ENCODE measurements at places on chromosomes 6 and 20.

- no peak for DNase-seq
Measured at GRCh38 chr6:137769797-137770362, 97.2 kb upstream of the TNFAIP3 start.

DNA sequence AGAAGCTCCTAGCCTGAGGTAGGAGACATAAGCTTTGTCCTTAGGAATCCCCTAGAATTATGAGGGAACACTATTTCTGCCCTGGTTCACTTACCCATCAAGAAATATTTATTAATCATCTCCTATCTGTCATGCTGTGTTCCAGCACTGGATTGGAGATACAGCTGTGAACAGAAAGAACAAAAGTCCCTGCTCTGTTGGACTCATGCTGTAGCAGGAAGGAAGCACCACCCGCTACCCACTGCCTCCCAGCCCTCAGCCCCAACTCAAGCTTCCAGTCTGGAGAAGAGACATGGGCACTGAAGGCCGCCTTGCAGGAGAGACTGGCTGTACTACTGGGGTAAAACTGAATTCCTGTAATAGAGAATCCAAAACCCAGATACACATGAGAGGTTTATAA lies 78.0 kb downstream of the MDGA1 start:
- DNase-seq = no peak

DNA sequence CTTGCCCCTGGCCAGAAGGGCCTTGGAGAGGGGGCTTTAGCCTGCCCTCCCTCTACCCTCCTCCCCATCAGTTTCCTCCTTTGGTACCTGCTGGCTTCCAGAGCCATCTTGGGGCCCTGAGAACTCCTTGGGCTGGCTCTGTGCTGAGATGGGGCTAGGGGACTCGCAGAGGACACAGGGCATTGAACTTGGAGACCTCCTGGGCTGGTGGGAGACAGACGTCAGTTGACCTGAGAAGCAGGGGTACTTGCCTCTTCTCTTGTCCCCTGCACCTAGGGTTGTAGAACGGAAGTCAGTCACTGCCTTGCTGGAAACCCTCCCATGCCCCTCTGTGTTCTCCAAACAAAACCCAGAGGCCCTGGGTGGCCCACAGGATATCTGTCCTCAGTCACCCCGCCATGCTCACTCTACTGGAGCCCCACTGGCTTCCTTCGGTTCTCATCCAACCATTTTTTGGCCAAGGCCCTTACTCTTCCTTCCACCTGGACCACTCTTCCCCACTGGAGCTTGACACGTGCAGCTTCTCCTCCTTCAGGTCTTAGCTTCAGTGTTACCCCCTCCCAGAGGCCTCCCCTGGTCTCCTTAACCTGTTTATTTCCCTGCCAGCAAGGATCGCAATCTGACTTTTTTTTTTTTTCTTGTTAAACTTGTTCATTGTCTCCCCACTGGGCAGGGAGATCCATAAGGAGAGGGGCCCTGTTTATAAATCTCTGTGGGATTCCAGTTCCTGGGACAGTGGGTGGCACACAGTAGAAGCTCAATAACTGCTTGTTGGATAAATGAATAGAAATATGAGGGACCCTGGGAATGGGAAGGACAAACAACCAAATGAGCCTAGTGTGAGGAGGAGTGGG lies 971 bp downstream of the RBCK1 start:
- peak; percentile 16 for DNase-seq

DNA sequence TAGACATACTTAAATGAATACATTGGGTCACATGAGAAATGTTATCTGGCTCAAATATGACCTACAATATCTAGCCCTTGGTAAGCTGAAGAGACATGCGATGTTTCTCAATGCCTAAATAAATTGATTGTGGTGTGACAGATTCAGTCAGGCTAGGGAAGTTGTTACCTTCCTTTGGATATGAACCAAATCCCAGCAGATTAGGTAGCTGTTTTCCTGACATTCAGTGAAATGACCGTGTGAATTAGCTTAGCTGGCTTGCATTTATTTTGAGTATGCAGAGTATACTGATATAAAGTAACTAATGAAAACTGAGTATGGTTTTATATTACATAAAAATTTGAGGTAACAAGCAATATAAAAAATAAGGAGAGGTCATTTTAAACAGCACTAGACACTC lies 288.2 kb downstream of the GJA1 start:
- DNase-seq = no peak

DNA sequence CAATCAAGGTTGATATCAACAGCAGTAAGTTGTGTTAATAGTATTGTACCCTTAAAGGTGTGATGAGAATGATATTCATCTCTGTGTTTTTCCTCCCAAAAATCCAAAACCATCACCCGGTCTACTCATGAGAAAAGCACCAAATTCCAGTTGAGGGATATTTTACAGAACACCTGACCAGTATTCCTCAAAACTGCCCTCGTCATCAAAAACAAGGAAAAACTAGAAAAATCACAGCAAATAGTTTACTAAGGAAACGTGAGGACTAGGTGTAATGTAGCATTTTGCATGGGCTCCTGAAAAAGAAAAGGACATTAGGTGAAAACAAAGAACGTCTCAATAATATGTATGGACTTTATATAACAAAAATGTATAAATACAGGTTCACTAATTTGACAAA lies 394.4 kb upstream of the NRSN1 start:
- DNase-seq = no peak

- DNase-seq = no peak
Measured at GRCh38 chr6:35044761-35045421, 96.2 kb downstream of the TCP11 start.

- no peak for DNase-seq
Measured at GRCh38 chr6:68211242-68211795, 423.8 kb upstream of the ADGRB3 start.

DNA sequence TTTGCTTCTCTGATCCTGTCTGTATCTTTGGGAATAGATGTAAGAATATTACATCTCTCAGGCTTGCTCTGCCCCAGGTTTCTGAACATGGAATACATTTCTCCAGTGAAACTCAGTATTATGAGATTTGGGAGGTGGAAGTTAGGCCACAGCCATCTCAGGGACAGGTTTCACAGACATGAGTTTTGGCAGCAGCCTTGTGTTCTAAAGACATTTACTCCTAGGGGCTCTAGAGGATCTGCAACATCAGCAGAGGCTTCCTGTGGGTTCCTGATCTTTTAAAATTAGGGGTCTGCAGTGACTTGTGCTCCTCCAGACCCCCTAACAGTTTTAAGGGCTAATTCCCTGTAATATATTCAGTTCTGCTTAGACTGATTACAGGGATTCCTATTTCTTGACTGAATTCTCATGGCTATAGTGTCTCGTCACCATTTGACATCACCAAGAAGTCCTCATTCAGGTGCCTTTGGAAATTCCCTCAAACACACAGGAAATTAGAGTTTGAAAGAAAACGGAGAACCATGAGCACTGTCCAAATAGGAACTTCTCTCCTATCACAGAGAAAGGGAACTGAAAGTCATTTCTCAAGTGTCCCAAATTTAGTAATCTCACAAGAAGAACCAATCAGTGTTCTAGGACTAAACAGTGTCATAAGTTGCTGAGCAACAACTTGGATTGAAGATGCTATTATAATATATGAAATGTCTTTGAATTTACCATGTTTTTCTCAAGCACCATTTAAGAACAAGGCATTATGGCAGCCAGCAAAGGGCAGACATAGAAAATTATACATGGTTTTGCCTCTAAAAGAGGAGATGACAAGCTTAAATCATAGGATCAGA lies 2.5 kb upstream of the HLA-DRA start:
- DNase-seq = no peak

DNA sequence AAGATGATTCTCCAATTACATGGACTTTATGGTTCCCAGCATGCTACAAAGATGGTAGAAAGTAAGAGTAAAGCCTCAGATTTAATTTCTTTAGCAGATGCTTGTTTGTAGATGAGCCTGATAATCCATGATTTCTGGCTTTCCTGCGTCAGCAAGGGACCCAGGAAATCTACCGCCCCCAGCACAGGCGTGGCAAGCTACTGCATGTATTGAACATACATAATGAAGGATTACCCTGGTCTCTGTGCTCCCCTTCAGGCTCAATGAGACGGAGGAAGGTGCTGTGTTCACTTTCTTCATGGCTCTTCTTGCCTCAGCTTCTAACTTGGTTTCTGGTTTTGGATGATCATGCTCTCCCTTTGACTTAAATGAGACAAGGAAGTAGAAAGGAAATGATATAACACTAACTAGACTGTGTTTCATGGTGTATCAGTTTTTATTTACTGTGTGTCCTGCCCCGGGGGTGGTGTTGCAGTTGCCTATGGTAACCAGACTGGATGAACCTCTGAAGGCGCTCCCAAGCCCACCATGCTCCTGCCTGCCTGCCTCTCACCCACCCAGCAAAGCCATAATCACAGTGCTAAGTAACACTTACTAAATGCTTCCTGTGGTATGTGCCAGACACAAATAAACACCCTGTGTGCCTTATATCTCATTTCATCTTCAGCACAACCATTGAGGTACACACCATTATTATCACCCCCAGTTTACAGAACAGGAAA lies 17.9 kb downstream of the GCM1 start:
- DNase-seq = no peak

DNA sequence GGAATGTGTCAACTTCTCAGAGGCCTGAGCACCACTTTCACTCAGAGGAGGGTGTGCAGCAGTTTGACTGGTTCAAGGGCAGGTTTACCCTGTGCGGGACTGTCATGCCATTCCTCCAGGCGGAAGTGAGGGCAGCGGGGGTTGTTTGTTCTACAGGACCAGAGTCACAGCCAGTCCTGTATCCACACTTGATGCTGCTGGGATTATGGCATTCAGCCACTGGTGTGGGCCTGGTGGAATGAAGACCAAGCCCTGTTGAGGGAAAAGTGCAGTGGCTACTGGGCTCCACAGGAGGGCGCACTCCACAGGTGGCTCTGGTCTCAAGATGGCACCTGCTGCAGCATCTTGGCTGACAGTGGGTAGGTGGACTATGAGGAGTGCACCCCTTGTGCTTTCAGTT lies 14.8 kb downstream of the SEMG2 start:
- no peak for DNase-seq

DNA sequence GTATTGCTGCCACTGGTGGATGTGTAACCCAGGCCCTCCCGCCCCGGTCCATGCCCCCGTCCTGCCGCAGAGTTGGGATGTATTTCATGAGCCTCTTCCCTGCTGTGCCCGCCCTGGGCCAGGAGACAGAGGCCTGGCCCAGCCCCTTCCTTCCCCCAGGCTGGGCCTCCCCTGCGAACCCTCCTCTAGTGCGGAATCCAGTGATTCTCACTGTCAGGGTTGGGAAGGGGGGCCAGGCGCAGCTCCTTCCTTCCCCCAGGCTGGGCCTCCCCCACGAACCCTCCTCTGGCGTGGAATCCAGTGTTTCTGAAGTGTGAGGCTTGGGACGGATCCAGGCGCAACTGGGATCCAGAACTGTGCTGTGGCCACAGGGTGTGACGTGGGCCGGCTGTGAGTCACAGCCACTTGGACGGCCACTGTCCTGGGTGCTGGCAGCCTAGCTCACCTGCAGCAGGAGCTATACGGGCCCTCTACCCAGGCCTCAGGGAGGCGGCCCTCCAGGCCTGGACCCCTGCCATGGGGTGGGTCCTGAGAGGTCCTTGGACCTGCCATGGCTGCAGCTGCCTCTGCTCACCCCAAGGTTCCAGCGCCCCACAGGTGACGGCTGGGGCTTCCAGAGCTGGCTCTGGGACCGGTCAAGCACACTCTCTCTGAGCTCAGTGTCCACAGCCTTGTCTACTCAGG lies 28.3 kb downstream of the COL20A1 start:
- DNase-seq = no peak

GRCh38 chr20:63163596-63164483 lies 52.1 kb downstream of the YTHDF1 start:
- no peak for DNase-seq

DNA sequence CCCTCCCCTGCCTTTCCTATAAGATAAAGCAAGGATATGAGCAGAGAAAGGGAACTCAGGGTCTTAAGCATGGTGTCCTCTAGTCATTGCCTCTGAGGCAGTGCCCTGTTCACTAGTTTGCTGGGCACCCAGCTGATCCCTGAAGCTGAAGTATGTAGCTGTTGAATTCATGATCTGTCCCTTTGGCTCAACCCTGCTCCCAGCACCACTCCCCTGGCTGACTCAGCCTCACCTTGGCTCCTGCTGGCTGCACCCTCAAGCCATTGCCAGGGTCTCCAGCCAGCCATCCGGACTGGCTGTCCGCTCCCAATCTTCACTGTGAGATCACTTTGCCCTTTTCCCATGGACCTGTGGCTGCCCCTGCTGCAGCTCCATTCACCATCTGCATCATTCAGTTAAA lies 25.9 kb upstream of the UST start:
- DNase-seq = no peak

- DNase-seq = peak; percentile 33
Measured at GRCh38 chr6:90078513-90079289, 184.4 kb downstream of the GJA10 start.

GRCh38 chr6:15791448-15792181 lies 128.8 kb upstream of the DTNBP1 start:
- DNase-seq = no peak

- DNase-seq = no peak
Measured at GRCh38 chr6:52053038-52053695, 34.2 kb downstream of the PKHD1 start.

DNA sequence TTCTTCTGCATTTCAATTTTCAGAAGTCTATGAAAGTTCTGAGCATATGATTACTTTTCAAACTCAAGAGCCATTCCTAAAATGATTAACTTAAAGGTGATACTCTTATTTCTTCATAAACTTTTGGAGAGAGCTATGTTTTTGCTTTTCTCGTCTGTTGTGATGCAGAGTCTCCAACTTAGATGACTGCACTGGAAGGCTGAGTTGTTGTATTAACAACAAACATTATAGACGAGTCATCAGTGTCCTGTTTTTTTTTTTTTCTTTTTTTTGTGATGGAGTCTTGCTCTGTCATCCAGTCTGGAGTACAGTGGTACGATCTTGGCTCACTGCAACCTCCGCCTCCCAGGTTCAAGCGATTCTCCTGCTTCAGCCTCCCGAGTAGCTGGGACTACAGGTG lies 101.9 kb downstream of the CD109 start:
- DNase-seq = no peak

GRCh38 chr6:127439718-127440117 lies 19.5 kb downstream of the KIAA0408 start:
- no peak for DNase-seq

Measured in CD4-positive, alpha-beta T cell treated with Interleukin-17A for 4 hours (primary cell).